ENCODE measurements at places on chromosomes 5 and 9.

DNA sequence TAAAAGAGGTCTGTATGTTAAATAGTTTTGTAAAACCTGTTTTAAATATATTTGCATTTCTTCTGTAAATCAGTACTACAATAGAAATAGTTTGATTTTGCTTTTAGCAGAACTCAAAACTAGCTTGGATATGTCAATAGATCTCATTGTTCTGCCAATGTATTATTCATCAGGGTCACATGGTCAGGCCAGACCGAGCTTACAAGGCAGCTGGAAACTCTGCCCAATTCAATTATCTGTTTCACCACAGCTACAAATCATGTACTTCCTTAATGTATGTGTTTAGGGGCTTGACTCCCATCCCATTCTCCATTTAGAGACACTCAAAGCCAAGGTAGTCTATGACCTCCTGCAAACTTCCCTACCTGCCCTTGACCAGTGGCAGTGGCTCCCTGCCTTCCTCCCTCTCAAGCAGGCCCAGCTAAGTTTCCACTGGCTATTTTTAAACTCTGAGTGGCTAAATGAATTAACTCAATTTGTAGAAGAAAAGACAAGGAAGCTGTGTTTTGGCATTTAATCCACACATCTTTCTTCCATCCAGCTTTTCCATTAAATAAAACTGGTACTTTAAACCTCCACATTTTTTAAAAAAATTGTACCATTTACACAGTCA lies 46.4 kb upstream of the SELENOP start:
- no peak for DNase-seq

DNA sequence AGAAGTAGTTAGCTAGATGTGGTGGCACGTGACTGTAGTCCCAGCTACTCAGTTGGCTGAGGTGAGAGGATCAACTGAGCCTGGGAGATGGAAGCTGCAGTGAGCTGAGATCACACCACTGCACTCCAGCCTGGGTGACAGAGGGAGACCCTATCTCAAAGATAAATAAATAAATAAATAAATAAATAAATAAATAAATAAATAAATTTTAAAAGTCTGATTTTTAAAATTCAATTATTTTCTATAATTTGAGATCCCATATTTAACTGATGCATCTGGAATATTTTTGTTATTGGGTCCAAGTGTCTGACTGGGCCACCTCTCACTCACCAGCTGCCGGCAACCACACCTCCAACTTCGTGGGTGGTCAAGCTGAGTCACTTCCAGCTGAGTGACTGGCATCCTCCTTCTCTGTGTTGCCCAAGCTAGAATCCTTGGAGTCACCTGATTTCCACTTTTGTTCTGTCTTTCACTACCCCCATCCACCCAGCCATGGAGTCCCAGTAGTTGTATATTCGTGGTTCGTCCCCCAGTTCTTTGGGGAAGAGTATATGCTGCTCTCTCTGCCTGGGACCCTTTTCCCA lies 70.9 kb downstream of the EGFLAM start:
- DNase-seq = no peak

DNA sequence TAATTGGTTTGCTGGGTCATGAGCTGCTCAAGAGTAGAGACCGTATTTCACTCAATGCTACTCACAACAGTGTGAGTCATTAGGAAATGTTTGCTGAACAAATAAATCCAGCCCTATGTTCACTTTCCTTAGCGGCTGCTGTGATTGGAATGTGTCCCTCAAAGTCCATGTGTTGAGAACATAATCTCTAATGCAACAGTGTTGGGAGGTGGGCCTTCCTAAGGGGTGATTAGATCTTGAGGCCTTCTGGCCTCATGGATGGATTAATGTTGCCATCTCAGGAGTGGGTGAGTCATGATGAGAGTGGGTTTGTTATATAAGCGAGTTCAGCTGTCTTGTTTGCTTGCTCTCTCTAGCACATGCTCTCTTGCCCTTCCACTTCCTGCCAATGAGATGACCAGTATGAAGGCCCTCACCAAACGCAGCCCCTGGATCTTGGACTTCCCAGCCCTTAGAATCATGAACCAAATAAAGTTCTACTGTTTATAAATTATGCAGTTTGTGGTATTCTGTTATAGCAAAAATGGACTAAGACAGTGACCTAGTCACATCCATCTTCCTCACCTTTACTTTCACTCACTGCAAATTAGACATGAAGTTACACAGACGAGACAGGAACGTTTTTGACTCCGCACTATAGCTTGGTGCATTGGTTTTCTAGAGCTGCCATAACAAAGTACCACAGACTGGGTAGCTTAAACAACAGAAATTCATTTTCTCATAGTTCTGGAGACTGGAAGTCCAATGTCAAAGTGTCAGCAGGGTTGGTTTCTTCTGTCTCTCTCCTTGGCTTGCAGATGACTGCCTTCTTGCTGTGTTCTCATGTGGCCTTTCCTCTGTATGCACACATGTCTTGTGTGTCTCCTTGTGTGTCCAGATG lies 50.9 kb upstream of the FAM169A start:
- DNase-seq = no peak

DNA sequence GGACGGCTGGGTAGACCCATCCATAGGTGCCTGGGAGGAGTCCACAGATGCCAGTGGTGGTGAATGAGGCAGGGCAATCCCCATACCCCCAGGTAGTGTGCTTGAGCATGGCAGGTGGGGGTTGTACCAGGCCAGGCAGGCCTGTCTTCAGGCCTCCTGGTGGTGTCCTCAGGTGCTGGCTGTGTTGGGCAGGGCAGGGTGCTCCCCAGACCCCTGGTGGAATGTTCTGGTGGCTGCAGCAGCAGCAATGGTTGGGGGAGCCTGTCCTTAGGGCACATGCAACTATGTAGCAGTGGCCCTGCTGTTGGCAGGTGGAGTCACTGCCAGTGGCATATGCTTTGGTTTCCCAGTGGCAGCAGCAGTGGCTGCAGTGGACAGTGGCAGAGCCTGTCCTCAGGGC lies 10.0 kb downstream of the ALG2 start:
- DNase-seq = no peak

DNA sequence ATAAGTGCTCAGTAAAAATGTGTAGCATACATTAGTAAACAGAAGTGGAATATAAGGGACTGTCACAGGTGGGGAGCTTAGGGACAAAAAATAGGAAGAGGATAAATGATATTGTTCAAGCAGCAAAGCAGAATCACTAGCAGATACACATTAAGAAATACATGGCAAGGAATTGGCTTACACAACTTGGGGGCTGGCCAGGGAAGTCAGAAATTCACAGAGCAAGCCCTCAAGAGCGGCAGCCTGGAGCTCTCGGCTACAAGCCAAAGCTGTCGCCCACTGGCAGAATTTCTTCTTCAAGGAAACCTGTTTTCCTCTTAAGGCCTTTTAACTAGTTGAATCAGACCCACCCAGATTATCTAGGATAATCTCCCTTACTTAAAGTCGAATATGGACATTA lies 73.0 kb upstream of the SMIM23 start:
- no peak for DNase-seq

DNA sequence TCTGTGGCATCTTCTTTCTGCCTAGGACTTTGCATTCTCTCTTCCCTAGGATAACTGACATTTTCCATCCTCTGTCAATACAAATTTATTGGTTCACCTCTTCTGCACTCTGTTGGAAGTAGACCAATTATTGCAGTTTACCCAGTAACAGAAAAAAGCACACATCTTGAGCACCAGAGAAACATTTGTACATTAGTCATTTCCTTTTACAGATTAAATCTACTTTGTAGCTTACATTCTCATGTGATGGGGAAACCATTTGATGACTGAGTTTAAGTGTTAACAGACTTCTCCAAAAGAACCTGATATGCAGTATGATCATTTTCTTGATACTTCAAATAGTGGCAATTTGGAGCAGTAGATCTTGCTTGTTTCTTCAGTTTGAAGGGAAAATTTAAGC lies 1098.8 kb downstream of the DTWD2 start:
- no peak for DNase-seq

- no peak for DNase-seq
These were observed 118.7 kb downstream of the GAS1 start for GRCh38 chr9:86828631-86829030.

All from retina (tissue), 1 donor.